Stimulated activated CD4-positive, alpha-beta T cell treated with anti-CD3 and anti-CD28 coated beads, TNF-alpha, amount 100 ng/mL, for 48 hours (primary cell): ENCODE measurements at places on chromosomes 1 and 21.

GRCh38 chr1:169509354-169509753, 23.6 kb upstream of the SLC19A2 start:
- DNase-seq: no peak

DNA sequence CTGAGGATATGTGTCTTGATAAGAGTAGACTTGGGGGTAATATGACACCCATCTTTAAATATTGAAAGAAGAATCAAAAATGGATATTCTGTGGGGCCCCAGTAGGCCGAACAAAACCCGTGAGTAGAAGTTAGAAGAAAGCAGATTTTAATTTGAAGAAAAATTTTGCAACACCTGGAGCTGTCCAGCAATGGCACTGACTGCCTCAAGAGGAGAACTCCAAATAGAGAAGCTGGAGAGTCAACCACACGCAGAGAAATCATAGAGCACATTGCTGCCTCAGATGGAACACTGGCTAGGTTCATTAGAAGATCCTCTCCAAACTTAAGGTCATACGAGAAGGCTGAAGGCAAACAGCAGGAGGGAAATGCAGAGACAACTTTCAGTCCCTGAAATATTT, 6.8 kb downstream of the NHLH1 start:
- no peak for DNase-seq

- no peak for DNase-seq
Measured at GRCh38 chr1:69919129-69919921, 286.1 kb downstream of the LRRC40 start.

- DNase-seq: no peak
Measured at GRCh38 chr1:112558634-112559033, 49.9 kb downstream of the WNT2B start.

DNA sequence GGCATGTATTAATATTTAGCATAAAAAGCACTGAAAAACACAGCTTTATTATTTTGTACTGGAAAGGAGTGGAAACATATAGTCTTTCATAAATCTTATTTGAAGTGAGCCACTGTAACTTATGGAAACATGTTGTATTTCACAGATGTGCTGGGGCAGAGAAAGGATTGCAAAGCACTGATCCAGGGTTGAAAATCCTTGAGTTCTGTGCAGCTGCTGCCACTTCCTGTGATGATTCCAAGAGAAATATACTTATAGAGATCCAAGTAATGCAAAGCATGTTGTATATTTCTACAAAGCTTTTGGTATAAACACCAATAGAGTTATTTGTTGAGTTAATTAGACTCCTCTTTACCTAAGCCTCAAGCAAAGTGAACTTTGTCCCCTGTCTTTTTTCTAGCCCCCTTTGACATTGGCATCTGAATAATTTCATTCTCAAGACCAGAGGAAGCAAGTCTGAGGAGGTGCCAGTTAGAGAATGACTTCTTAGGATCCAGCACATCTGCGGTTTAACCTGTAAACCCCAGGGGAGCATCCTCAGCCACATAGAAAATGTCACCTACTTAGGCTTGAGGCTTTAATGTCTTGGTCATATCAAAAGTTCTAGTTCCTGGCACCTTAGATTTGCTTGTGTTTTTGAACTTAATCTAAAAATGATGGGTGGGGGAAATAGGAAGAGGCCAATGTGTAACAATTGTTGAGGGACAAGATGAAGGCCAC, 173.3 kb downstream of the FASLG start:
- DNase-seq: no peak

DNA sequence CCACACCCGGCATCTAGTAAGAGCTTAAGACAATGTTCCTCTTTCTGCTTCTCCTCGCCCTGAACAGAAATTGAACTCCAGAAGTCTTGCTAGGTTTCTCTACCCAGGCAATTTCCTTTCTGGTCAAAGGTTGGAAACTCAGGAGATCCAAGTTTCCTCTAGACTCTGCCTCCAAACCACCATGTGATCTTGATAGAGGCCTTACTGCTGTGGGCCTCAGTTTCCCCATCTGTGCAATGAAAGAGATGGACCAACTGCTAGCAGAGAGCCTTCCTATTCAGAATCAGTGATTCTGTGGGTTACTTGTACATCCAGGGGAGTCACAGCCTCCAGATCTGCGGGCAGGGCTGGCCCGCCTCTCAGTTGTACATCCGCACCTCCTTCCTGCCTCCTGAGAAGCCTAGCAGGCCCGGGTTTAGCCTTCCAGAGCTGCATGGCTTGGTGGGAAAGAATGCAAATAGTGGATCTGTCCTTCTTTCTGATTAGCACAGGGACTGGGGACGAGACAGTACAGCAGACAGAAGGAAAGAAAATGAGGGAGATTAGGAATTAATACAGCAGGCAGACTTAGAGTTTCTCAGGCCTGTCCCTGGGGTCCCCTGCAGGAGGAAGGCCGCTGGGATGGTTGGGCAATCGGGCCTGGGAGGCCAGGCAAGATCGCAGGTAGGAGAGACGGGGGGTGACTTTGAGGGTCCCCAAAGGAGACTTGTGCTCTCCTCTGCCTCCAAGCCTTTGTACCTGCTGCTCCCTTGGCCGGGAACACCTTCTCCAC, 83.9 kb downstream of the PAX7 start:
- no peak for DNase-seq

- DNase-seq: no peak
Measured at GRCh38 chr1:160794376-160794775, 1.6 kb upstream of the LY9 start.

- DNase-seq: peak; percentile 29
Measured at GRCh38 chr1:182054698-182055326, 6.7 kb downstream of the ZNF648 start.

GRCh38 chr1:150813028-150813707, 5.1 kb upstream of the CTSK start:
- no peak for DNase-seq

GRCh38 chr1:30844631-30845030, 63.9 kb downstream of the SDC3 start:
- no peak for DNase-seq

- no peak for DNase-seq
Measured at GRCh38 chr1:33015216-33015615, 21.5 kb downstream of the AK2 start.

DNA sequence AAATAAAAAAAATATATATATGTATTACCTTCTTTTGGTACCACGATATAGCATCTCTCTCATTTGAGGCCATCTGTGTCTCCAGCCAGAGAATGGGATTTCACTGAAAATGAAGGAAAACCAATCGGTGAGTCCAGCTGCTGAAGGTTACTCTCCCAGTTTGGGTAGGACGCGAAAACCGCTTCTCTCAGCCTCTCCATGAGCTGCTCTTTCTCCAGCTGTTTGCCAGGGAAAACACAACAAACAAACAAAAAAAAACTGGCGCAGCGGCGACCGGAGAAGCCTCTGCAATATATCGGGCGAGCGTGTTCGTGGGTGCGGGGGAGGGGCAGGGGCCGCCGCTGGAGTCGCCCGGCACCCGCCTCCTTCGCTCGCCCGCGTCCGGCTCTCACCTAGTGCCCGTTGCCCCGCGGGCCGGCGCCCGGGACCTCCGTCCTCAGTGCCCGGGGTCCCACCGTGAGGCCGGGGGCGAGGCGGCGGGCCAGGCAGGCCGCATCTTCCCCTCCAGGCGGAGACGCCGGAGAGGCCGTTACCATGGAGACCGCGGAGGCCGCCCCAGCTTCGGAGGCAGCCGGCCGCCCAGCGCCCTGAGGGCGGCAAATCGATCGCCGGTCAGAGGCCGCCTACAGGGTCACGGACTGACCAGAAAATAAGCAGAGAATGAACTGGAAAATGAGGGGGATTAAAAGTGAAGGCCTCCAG, 504 bp downstream of the PHTF1 start:
- DNase-seq: peak; percentile 21

- no peak for DNase-seq
Measured at GRCh38 chr1:49351768-49352167, 575.1 kb upstream of the BEND5 start.

DNA sequence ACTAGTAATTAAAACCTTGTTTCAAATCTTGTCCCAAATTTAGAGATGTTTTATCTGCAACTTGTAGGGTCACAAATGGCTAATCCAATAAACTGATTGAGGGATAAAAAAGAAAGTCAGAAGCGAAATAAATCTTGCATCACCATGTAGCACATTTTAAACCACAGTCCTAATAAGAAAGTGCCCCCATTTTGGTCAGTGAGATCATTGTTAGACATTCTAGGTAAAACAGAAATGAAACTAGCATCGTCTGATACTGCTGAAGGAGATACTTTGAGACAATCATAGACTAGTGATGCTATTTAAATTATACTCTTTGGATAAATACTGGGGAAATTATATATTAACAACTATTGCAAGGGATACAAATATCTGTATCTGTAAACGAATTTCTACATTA, 247.9 kb downstream of the AMY1C start:
- no peak for DNase-seq

GRCh38 chr1:110676970-110677369, 2.2 kb upstream of the KCNA3 start:
- DNase-seq: no peak

GRCh38 chr21:38223893-38224540, 32.8 kb upstream of the KCNJ15 start:
- DNase-seq: no peak

GRCh38 chr21:31772674-31773555, 41.0 kb upstream of the SCAF4 start:
- DNase-seq: no peak

DNA sequence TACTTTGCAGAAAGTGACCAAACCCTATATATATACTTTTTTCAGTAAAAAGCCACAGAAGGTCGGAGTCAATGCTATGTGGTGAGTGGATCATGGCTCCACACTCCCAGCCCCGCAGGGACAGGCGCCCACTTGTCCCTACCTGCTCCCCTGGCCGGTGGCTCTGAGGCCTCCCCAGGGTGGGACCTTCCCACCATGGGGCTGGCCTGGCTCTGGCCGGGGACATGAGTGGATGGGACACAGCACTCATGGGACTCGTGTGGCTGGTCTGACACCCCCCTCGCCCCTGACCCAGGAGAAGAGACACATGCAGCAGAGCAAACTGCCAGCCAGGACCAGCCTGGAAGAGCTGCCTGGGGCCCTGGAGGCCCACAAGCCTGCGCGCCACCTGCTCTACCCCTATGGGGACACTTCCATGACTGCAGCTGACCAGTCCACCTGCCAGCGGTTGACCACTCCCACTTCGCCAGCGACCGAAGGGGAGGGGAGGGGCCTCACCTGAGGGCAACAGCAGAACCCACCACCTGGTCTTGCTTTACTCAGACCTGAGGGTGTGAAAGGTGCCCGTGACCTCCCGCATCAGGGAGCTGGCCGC, 2.2 kb downstream of the SPATC1L start:
- DNase-seq: no peak

- DNase-seq: no peak
Measured at GRCh38 chr1:236870721-236871120, 75.6 kb downstream of the MTR start.

GRCh38 chr1:26237230-26237966, 3.4 kb downstream of the CEP85 start:
- no peak for DNase-seq

DNA sequence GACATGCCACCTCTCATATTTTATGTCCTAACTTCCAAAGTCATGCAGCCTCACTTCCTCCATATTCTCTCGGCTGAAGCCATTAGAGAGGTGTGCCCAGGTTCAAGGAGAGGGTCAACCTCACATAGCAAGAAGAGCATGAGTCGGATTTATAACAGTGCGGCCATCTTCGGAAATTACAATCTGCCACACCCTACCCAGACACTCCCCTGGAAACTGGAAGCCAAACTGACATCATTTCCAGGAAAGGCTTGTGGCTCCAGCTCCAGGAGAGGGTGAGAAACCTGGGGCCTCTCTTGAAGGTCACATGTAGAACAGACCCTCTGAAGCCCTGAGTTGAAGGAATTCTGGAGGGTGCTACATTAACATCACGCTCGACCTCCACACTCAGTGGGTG, 73.5 kb downstream of the RRAGC start:
- no peak for DNase-seq

- no peak for DNase-seq
Measured at GRCh38 chr1:89129911-89130310, 4.0 kb upstream of the GBP2 start.

DNA sequence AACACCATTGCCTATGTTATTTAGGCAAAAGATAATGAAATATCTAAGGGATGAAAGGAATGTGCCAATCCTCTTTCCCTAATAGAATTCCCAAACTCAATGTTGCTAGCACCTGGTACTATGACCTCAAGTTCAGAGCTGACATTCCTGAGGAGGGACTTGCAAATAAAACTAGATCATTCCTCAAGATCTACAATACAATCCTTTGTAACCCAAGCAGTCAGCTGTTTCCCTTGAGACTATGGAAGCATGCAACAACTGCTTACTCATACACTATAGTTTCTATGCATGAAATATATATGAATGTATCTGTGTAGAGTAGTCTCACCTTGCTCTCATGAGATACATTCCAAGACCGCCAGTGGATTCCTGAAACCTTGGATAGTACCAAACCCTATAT, 65.0 kb downstream of the ABL2 start:
- no peak for DNase-seq

- peak; percentile 57 for DNase-seq
Measured at GRCh38 chr1:93614986-93615581, 66.6 kb downstream of the BCAR3 start.

- peak; percentile 22 for DNase-seq
Measured at GRCh38 chr1:28208818-28209441, 23.9 kb downstream of the DNAJC8 start.

GRCh38 chr1:42231253-42231652, 66.7 kb upstream of the GUCA2A start:
- DNase-seq: no peak

DNA sequence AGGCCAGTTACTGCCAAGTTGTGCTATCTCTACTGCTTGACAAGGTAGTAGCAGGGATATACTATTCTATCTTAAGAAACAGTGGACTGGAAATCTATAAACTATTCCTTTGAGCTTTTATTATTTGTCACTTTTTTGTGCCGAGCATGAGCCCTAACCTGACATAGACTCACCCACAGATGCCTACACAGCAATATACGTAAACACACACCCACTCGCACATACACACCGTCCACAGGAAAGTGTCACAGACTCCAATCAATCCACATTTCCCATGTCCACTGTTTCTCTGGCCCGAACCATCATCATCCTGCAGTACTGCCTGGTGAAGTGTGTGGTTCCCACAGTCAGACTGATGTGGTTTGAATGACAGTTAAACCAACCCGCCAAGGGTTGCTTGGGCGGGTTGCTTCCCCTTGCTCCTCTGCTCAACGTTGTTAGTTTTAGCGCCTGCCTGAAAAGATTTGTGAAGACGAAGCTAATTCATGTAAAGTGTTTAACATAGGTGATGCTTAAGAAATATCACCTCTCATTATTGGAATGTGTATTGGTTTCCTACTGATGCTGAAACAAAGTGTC, 47.2 kb downstream of the ADAMTS1 start:
- DNase-seq: no peak

DNA sequence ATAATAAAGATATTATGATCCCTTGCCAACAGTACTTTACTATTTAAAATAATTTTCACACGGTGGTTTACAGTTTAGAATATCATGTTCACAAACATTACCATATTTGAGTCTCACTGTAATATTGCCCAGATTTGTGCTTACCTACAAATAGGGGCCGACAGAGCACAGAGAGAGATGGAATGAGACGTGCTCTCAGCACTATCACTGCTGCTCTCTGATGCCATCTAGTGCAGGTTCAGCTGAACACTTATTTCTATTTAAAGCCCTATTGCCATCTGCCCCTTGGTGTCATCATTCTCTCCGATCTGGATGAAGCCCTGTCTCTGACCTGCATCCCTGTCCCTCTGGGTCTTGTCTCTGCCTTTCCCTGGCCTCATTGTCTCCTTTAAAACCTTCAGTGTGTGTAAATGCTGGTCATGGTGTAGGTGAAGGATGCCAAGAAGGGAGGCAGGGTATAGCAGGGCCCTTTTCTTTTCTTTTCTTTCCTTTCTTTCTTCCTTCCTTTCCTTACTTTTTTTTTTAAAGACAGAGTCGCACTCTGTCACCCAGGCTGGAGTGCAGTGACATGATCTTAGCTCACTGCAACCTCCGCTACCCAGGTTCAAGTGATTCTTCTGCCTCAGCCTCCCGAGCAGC, 6.9 kb upstream of the GPATCH4 start:
- peak; percentile 56 for DNase-seq
